ENCODE measurements at places on chromosomes 1 and 21.
A peak's percentile ranks its signal among the peaks of the same experiment; 100 is the strongest.

DNA sequence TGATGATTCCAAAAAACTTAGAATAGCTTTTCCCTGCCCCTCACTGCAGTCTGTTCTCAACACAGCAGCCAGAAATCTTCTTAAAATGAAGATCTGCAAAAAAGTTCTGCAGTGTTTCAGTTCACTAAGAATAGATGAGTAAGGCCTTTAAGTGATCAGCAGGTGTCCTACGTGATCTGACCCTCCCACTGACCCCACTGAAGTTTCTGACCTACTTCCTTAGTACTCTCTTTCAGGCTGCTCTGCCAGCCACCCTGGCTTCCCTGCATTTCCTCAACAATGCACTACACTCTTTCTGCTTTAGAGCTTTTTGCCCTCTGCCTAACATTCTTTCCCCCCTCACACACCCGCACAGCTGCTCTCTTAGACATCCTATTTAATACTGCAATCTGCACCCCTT is 182.5 kb downstream of the AKT3 start:
- no peak for DNase-seq

- peak; percentile 64 for DNase-seq
These were observed 52.4 kb upstream of the H6PD start for GRCh38 chr1:9181990-9182783.

DNA sequence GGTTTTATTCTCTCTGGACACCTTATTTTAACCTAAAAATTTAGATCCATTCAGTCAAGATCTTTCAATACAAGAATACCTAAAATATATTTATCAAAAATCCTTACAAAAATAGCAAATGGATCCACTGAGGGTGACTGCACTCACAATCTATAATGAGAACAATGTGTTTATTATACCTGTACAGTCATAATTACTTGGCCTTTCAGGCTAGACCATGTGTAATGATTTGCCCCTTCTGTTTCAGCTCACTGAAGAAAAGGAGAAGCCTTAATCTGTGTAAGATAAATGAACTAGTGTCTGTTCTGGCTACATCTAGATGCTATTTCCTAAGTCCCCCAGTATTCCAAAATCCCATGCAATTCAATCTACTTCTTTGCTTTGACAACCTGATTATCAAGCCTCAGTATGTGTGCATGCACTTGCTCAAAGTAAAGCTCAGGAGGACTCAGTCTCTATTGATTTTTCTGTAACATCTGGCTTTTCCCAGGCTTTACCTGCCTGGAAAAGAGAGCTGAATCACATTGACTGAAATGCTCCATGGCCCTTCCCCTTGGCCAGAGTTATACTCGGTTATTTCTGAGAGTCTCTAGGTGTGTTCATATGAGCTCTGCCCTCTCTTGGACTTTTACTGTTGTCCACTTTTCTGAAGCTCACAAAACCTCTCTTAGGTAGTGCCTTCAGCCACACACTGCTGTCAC is 27.6 kb downstream of the CRP start:
- no peak for DNase-seq

- no peak for DNase-seq
These were observed 47.1 kb upstream of the ZYG11A start for GRCh38 chr1:52795464-52795863.

GRCh38 chr1:3320246-3321152 is 134.0 kb upstream of the ARHGEF16 start:
- no peak for DNase-seq

GRCh38 chr1:216502528-216503162 is 79.4 kb upstream of the USH2A start:
- no peak for DNase-seq

- peak; percentile 64 for DNase-seq
These were observed 179.4 kb upstream of the SGIP1 start for GRCh38 chr1:66354311-66355201.

- DNase-seq, result no peak
These were observed 6.7 kb downstream of the PHC2 start for GRCh38 chr1:33424205-33424604.

- no peak for DNase-seq
These were observed 114.7 kb upstream of the WNT4 start for GRCh38 chr1:22257290-22258275.

GRCh38 chr1:23816906-23817305 is 8.3 kb downstream of the HMGCL start:
- no peak for DNase-seq

GRCh38 chr1:52798331-52798730 is 44.2 kb upstream of the ZYG11A start:
- DNase-seq, result no peak

DNA sequence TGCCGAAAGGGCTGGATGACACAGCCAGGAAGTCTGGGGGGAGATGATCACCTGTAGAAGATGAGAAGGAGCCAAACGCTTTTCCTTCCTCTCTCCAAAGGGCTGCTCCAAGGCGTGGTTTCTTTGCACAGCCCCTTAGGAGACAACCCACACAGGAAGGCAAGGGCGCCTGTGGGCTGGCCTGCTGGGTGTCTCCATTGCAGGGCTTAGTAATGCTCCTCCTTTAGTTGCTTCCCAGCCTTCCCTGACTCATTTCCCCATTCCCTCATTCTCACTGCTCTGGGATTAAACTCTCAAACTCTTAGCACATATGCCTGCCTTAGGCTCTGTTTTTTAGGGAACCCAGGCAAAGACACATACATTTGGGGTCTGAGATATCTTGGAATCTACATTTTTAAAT is 1.7 kb upstream of the CLCA1 start:
- DNase-seq, result no peak

DNA sequence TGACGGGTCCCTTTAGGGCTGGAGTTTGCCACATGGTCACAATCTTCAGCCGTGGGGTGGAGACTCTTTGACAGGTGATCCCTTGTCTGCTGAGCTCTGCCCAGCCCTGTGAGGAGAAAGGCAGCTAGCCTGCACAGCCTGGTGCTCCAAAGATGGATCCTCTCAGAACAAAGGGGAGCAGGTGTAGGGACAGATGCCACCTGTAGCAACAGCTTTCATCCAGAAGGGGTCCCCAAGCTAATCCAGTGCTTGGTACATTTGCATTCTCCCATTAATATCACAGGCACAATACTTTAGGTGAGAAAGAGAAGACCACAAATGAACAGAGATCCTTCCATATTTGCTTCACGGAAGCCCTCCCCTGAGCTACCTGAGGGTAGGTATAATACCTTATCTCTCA is 93.2 kb downstream of the CCDC185 start:
- DNase-seq, result no peak

GRCh38 chr21:46051821-46052675 is 45.9 kb upstream of the COL6A2 start:
- DNase-seq, result no peak

DNA sequence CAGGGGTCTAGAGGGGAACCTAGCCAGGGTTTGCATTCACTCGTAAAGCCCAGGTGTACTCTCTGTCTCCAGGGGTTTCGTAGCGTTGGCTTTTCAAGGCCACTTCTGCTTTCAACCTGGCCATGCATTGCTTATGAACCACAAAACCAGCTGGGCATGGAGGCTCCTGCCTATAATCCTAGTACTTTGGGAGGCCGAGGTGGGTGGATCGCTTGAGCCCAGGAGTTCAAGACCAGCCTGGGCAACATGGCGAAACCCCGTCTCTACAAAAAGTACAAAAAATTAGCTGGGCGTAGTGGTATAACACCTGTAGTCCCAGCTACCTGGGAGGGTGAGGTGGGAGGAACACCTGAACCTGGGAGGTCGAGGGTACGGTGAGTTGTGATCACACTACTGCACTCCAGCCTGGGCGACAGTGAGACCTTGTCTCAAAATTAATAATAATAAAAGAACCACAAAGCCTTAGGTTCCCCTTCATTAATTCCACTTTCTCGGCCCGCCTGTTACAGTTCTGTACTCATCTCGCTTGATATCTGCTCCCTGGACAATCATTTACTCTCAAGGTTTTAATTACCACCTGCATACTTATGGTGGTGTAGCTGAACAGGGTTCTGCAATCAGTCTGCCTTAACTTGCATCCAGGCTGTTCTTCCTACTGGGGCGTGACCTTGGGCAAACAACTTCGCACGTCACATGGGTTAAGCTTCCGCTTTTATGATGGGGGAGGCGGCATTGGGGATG is 6.1 kb downstream of the SLC16A4 start:
- no peak for DNase-seq

- no peak for DNase-seq
These were observed 144.2 kb upstream of the C1orf105 start for GRCh38 chr1:172276120-172276818.

- no peak for DNase-seq
These were observed 46.8 kb upstream of the DIPK1A start for GRCh38 chr1:93007941-93008577.

- no peak for DNase-seq
These were observed 30.2 kb downstream of the BRDT start for GRCh38 chr1:91979383-91979782.

GRCh38 chr1:1309251-1310108 is 1.1 kb downstream of the PUSL1 start:
- DNase-seq, result no peak

DNA sequence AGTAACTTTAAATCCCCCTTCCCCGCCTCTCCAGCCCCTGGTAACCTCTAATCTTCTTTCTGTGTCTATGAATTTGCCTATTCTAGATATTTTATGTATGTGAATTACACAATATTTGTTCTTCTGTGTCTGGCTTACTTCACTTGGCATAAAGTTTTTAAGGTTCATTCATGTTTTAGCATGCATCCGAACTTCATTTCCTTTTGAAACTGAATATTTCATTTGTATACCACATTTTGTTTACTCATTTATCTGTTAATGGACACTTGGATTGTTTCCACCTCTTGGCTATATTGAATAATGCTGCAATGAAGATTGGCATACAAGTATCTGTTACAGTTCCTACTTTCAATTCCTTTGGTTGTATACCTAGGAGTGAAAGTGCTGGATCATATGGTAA is 205.3 kb downstream of the TM2D1 start:
- DNase-seq, result no peak
